Stimulated activated CD4-positive, alpha-beta T cell treated with anti-CD3 and anti-CD28 coated beads, Interleukin-12 subunit alpha, Interleukin-12 subunit beta, amount 100 ng/mL, for 24 hours (primary cell): ENCODE measurements at places on chromosomes 3 and 15.

DNA sequence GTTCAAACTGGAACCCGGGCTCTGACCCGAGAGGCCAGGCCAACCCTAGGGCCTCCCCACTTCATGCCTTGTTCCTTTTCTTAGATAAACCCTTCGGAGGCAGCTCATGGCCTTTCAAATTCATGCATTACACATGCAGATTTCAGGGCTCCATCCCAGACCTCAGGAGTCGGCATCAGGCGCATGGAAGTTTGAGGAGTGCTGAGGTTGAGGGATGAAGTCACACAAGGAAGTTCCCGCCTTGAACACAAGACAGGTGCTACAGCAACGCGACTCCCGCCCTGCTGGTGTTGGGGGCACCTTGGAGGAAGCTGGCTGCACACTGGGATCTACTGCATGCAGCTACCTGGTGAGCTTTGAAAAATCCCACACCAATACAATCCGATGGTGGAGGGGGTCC, 245.2 kb upstream of the LYSMD4 start:
- no peak for DNase-seq

- no peak for DNase-seq
Measured at GRCh38 chr15:101697488-101697887, 26.8 kb downstream of the TARS3 start.

- no peak for DNase-seq
Measured at GRCh38 chr15:99306694-99307338, 55.5 kb downstream of the LRRC28 start.

GRCh38 chr15:79101866-79102581, 11.4 kb upstream of the RASGRF1 start:
- no peak for DNase-seq

- DNase-seq = peak; percentile 44
Measured at GRCh38 chr15:25710184-25710583, 152.9 kb downstream of the ATP10A start.

DNA sequence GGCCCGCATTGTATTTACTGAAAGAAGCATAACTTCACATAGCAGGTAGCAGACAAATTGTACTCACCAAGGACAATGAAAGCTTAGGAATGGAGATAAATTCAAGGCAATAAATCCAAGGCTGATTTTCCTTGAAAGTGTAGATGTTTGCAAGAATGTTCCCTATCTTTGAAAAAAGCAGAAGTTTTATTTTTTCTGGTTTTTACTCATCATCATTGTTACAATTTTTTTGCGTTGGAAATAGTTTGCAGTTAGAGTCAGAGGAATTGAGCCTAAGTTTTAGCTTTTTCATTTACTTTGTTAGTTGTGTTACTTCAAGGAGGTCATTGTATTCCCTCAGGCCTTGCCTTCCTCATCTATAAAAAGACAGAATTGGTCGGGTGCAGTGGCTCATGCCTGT, 213.9 kb upstream of the TBL1XR1 start:
- no peak for DNase-seq

DNA sequence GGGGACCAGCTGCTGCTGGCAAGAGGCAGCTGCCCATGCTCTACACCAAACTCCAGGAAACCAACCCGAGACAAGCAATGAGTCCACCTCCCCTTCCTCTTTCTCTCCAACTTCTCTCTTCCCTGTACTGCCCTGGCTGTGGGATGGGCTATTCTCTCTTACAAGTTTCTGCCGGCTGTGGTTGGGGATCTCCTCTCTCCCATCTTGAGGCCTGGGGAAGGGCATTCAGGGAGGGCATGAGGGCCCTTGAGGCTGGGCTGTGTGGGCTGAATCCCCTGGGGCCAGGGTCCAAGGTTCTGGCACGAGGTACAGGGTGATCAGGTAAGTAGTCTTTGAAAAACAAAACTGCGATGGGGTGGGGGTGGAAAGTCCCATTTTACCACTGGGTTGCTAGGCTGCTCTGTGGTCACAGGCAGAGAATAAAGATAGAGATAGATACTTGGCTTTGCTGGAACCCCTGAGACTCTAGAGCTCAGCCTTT, 32.3 kb upstream of the CTSH start:
- DNase-seq = no peak

GRCh38 chr15:65827065-65827464, 35.0 kb upstream of the DENND4A start:
- DNase-seq = no peak

DNA sequence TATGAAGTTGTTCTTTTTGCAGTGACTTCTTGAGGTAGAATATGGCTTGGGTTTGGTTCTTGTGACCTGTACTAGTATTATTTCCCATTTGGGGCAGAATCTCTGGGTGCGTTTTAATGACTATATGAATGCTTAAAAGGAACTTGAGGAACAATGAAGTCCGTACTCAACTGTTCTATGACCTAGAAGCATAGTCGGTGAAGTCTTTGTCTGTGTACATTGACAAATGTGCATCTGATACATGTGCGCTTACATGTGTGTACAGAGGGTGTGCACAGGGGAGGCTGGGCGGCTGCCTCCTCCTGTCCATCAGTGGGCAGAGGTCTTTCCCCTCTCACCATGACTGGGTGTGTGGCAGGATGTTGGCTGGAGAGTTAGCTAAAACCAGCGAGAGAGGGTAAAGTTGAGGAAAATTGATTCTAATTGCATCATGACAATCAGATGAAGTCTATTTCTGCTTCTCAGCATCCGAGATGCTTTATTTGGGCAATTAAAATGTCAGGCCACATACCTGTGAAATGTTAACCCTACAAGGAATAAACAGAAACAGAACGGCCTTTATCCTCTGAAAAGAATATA, 1.0 kb upstream of the NR2F2 start:
- DNase-seq = no peak

- DNase-seq = no peak
Measured at GRCh38 chr3:160874736-160875135, 118.7 kb downstream of the PPM1L start.

GRCh38 chr3:132595014-132595413, 2.1 kb upstream of the ACKR4 start:
- no peak for DNase-seq

DNA sequence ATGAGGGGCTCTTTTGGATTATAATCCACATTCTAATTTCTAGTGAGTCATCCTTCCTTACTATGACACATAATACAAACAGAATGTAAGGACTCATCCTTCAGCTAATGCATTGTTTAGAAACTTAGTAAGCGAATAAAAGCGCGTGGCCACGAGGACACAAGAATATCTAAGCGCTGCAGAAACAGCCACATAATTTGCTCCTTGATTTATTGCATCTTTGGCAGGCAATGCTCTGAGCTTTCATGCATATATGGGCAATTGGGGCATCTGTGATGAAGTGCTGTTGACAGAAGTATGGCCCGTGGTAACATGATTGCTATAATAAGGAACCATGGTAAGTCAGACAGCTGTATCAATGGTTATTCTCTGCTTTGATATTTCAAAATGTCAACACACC, 191.3 kb upstream of the ZNF385D start:
- no peak for DNase-seq

- no peak for DNase-seq
Measured at GRCh38 chr3:55827786-55828185, 340.7 kb upstream of the WNT5A start.

GRCh38 chr15:72919936-72920465, 132.3 kb upstream of the NEO1 start:
- DNase-seq = no peak
